ENCODE measurements at places on chromosomes 2 and 18.

DNA sequence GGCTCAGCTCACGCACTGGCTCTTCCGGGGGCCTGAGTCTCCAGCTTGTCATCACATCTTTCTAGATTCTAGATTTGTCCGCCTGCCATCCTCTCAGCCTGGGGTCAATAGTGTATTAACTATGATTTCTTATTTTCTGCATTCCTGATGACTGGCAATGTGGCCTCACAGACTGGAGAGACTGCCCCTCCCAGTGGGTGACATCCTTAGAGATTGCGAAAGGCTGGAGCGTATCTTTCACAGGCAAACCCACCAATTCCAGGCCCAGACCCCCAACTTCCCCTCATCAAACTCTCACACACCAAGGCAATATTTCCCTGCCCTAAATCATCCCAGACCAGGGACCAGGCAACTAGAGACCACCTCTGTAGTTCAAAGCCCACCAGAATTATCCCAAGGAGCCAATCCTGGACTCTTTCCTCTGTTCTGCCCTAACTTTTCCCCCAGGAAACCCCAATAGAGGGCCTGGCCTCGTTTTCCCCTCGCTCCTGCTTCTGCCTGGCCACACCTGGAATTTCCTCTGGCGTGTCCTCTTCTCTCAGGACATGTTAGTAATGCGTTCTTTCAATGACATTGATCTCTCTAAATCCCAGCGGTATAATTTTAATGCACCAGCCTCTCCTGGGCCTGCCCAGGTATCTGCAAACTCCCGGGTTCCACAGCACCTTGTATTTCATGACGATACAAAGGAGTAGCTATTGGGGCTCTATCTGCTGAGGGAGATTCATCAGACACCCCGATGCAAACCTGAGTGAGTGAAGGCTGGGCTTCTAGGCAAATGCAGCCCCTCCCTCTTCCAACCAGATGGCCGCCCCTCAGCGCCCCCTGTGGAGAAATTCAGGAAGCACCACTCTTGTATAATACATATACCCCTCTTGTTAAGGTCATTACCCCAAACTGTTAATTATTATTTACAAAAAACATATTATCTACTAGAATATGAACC lies 2.4 kb upstream of the KCNF1 start:
- no peak for ATAC-seq

- ATAC-seq: no peak
Measured at GRCh38 chr2:126253669-126254068, 402.3 kb upstream of the GYPC start.

GRCh38 chr2:65901756-65902155 lies 469.4 kb upstream of the SPRED2 start:
- ATAC-seq: no peak

DNA sequence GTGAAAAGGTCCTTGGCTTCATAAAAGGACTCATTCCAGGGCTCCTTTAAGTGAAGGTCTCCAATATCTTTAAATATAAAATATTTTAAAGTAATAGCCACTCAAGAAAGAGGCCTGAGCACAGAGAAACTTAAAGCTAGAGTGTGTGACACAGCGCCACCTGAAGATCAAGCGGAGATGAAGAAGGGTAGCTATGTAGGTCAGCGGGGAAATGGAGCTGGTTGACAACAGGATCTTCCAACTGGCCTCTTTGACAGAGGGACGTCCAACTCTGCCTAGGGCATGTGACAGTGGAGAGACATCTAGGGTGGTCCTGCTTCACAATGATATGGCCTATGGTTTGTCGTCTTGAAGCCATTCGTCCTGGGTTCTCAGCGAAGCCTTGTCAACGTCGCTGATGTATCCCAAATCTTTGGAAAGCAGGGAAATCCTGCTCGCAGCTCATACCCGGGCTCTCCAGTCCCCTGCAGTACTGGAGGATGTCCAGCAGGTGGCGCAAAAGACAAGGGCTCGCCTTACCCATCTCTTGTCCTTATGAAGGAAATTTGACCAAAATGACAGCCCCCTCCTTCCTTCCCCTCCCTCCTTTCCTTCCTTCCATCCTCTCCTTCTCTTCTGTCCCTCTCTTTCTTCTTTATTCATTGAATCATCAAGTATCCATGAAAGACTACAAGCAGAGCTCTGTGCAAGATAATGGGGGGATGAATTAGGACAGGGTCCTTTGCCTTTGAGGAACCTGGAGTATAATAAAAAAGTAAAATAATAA lies 59.6 kb downstream of the LONRF2 start:
- ATAC-seq: no peak

DNA sequence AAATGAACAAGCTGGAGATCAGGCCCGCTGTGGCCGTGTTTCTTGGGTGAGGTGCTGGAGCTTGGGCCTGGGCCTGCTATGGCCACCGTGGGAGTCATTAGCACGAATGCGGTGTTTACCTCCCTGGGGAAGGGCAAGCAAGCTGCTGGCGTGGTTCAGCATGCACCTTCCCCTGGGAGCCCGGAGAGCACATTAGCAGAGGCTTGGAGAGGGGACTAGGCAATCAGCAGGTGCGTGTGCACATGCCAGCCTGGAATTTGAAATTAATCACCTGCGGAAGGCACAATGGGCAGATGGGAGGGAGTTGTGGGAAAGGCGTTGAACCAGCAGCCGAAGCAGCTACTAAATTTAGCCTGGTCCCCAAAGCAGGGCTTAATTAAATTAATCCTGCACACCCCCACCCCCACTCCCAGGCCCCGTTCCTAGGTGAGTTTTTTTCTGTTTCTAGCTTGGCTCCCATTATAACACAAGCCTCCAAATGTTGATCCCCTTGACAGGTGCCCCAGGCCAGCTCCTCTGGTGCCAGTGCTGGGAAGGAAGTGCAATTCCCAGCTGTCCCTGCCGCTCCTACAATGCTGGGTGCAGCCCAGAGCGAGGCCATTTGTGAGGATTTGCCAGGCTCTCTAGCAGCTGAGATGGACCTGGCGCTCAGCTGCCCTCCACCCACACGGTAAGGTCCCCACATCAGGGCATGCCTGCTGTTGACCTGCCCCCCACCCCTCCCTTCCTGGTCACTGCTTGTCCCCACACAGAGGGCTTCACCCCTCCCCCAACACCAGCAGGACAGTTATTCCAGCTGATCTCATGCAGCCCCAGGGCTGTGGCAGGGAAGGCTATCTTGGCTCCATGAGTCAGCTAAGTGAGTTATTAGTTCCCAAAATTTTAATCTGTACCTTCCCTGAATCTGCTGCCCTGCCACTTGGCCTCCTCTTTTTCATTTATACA lies 115.0 kb downstream of the ZBTB7C start:
- no peak for ATAC-seq

GRCh38 chr2:184611361-184612085 lies 13.2 kb downstream of the ZNF804A start:
- no peak for ATAC-seq

GRCh38 chr2:31889044-31889443 lies 121.8 kb downstream of the MEMO1 start:
- no peak for ATAC-seq

DNA sequence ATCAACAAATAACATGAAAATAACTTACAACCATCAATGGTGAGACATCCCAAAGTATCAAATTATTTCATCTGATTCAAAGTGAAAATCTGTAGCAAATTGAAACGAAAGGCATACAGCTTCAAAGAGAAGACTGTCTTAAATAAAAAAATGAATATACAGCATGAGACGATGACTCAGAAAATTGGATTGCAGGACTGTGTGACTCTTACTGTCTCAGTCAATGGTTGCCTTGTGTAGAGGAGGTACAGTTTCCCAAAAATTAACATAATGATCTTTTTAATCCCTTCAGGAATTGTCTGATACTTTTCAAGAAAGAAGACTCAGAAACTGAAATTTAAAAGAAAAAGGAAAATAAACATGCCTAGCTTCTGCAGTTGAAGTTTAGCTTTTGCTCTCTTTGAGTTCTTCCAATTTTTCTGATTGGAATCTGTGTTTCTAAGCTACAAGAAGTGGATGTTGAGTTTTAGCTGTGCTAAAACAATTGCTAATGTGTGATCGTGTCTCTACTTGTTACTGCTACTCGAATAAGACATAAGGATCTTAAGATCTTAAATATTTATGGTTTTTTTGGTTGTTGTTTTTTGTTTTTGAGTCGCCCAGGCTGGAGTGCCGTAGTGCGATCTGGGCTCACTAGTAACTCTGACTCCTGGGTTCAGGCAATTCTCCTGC lies 41.1 kb upstream of the EPB41L3 start:
- ATAC-seq: no peak

DNA sequence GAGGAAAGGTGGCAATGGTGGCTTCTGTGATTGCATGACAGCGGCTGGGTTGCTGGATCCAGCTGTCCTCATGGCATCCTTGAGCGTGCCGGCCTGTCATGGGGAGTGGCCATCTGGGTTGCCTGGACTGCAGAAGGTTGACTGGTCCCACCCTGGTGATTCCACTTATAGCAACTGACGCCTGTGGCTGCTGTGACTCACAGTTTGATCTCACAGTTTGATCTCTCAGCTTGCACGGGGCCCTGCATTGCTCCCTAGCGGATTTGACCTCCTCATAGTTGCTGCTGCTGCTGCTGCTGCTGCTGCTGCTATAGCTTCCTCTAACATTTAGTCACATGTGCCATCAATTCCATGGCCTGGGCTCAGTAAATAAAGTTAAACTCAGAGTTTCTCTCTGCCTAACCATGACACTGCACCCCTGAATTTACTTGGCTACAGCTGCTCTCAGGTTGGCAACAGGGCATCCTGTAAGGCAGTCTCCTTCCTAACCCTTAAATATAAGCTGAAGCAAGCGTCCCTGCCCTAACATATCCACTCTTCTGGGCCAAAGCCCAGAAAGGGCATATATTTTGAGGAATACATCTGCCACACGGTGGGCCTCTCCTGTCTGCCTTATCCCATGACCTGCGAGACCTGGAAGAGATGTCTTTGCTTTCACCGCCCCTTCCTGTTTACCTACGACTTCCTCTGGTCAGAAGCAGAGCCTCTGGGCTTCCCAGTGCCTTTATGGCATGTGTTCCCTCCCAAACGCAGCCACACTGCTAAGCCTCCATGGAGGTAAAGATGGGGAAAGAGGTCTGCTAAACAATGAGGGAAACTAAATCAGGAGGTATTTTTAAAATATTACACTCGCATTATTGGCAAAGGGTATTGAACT lies 37.8 kb upstream of the CCDC150 start:
- no peak for ATAC-seq

DNA sequence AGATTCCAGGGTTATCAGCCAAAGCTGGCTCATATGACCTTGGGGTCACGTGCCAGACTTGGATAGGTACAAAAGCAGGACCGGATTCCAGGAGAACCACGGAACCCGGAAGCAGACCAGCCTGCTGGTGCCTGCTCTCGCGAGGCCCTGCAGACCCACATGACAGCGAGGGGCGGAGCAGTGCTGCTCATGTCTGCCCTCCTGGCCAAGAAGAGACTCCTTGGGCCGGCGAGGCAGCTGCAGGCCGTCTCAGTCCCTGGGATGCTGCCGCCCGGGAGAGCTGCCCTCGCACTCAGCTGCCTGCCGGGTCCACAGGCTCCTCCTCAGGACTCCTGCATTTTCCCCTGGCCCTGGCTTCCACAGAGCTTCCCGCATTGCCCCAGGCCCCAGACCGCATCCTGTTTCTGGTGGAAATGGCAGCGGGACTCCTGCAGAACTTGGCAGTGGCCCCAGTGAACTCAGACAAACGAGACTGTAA lies 739.5 kb downstream of the SOCS6 start:
- no peak for ATAC-seq

GRCh38 chr2:84676295-84676694 lies 160.0 kb downstream of the DNAH6 start:
- ATAC-seq: peak; percentile 75

GRCh38 chr2:168912901-168913369 lies 11.8 kb downstream of the G6PC2 start:
- no peak for ATAC-seq

Data from activated CD4-positive, CD25-positive, alpha-beta regulatory T cell treated with anti-CD3 and anti-CD28 coated beads, Interleukin-2, amount 50 U/mL, for 24 hours (primary cell).